ENCODE measurements at places on chromosomes 11 and 22.

DNA sequence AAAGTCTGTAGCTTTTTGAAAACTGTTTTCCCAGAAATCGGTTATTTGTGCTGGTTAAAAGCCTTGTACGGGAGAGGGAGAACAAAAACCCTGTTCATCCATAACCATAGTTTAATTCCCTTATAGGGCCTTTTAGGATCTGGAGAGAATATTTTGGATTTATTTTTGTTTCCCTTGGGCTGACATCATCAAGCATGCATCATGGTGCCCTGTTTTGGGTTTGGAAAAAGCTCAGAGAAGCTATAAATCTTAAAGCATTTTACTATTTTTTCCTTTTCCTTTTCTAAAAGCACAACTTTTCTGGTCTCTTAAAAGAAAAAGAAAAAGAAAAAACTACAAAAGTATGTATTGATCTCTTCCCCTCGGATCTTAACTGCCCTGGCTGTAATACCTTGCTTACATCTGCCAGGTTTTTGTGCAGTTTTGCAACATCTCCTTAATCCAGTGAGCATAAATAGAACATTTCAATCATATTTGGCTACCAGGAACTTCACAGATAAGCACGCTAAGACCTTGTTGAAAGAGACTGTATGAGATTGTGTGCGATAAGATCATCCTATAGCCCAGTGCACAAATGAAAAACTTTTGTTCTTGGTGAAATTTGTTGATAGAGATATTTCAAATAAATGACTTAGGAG lies 88.0 kb downstream of the ZBTB16 start:
- DNase-seq, result no peak

- DNase-seq, result no peak
Measured at GRCh38 chr11:122917311-122917710, 34.8 kb downstream of the JHY start.

DNA sequence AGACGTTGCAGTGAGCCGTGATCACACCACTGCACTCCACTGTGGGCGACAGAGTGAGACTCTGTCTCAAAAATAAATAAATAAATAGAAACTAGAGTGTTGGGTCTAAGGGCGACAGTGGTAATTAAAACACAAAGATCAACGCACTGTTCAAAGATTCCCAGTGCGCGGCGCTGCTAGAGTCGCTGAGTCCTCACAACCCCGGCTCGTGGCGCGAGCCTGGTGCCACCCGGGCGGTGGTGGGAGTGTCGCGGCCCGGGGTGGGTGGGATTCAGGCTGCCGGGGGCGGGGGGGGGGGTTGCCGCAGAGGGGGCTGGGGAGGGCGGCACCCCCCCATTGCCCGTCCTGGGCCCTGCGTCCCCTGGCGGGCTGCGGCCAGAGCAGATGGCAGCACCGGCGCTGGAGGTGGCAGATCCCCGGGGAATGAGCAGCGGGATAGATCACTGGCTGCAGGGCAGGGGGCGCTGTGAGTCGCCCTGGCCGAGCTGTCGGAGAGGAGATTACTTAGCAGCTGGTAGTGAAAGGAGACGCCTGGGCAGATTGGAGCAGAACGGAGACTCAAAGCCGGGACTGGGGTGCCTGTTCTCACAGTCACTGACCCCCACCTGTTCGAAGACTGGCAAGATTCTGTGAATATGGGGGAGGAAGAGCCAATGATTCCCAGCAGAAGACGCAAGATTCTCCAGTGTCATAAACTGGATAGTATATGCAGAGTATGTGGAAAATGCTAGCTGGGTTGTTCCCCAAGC lies 30.2 kb upstream of the APOBEC3A start:
- DNase-seq, result peak; percentile 13

DNA sequence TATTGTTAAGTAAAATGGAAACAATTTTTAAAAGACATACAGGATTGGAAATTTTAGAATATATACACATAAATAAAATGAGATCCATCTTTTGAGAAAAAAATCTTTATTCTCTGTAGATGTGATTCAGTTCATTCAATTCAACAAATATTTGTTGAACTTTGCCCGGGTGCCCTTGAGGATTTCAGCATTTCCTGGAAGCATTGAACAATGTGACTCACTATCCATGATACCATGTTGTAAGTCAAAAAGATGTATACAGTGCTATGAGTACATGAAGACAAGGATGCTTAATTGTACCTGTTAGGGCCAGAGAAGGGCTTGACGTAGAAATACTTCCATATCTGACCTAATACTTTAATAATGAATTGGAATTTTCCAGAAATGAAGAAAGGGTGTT lies 353.7 kb downstream of the METTL15 start:
- DNase-seq, result no peak

DNA sequence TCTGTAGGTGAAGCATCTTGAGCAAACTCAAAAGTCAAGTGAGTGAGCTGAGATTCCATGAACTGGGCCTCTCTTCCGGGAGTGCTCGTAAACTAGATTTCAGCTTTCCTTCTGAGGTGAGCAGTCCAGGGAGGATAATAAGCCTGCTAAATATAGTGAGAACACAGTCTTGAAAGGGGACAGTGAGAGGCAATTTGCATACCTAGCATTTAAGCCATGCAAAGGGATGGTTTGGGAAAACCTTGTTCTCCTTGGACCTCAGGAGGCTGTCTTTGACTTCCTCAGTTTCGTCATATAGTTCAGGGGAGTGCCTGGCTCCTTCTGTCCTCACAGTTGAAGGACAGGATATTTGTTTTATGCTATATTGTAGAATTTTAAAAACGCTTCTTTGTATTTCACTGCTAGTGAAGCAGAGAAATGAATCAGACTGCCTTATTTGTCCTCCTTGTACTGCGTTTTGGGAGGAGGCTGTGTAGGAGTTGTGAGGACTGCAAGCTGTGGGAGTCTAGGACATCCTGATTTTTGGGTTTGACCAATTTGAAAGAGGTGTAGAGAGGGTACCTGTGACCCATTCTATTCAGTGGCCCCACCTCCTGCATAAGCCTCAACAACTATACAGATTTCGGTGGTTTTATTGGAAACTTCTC lies 11.0 kb upstream of the SORL1-AS1 start:
- DNase-seq, result no peak

GRCh38 chr11:114079511-114080065 lies 20.1 kb downstream of the ZBTB16 start:
- DNase-seq, result no peak

- DNase-seq, result no peak
Measured at GRCh38 chr11:36139767-36140166, 149.5 kb downstream of the COMMD9 start.

DNA sequence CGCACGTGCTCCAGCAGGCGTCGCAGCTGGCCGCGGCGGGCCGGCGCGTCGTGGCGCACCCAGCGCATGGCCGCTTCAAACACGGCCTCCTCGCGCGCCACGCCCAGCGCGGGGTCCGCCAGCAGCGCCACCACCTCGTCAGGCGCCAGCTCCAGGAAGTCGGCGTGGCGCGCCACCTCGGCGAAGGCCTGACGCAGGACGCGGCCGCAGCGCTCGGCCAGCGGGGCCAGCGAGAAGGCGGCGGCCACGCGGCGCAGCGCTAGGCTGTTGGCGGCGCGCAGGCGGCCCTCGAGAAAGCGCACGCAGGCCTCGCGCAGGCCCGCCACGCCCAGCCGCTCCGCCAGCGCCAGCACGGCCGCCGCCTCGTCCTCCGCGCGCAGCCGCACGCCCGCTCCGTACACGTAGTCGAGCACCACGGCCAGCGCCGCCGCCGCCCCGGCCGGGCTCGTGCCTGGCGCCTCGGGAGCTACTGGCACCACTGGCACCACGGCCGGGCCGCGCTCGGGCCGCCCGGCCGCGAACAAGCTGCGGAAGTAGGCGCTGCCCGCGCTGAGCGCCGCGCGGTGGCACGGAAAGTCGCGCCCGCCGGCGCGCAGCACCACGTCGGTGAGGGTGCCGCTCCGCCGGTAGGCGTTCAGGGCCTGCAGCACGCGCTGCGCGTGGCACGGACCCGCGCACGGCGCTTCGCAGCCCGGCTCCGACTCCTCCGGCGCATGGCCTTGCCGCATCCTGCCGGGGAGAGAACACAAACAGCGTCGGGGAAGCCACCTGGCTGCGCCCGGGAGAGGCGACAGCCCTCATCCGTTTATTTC lies 2.9 kb downstream of the KLHL35 start:
- no peak for DNase-seq

- DNase-seq, result no peak
Measured at GRCh38 chr11:88281317-88281712, 56.2 kb downstream of the CTSC start.

GRCh38 chr11:114063149-114063828 lies 3.8 kb downstream of the ZBTB16 start:
- no peak for DNase-seq

DNA sequence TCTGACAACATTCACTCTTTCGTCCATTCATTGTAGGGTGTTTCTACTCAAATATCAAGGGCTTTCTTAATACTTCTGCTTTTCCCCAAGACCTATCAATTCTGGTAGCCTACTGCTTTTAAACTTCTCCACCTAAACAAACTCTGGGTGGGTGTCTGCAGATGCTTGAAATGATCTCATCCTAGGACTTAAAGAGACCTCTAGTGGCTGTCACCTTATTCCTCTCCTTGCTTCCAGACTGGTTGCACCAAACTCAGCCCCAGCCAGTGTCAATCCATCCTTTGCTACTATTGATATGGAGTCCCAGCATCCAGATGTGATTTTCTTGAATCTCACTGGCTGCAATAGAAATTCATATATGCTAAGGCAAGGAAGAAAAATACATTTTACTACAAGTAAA lies 274.7 kb downstream of the NXPE2 start:
- DNase-seq, result no peak

GRCh38 chr22:22348127-22348814 lies 103.7 kb downstream of the VPREB1 start:
- DNase-seq, result no peak

- no peak for DNase-seq
Measured at GRCh38 chr11:27672836-27673464, 27.3 kb downstream of the BDNF start.

GRCh38 chr11:32919338-32919737 lies 26.7 kb downstream of the QSER1 start:
- no peak for DNase-seq

- DNase-seq, result no peak
Measured at GRCh38 chr22:30150212-30150611, 69.9 kb downstream of the HORMAD2 start.

GRCh38 chr22:36773935-36774334 lies 2.0 kb downstream of the IFT27 start:
- DNase-seq, result no peak

DNA sequence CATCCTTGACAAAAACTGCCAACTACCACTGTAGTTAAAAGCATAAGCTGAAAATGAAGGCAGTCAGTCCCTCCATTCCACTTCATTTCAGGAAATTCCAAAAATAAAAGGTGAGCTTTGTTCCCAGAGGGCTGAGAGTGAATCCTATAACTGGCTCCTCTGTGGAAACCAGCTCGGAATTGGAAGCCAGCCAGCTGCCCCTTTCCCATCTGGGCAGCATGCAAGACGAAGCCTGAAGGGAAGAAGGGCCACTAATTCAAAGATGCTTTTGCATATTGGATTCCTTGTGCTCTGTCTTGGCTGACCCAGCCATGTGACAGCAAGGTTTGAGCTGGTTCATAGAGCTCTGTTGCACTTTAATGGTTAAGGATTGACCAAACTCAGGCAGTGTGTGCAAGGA lies 83.4 kb downstream of the ALX4 start:
- DNase-seq, result no peak

GRCh38 chr11:250740-251299 lies 14.0 kb downstream of the PSMD13 start:
- peak; percentile 80 for DNase-seq

- DNase-seq, result no peak
Measured at GRCh38 chr11:24900514-24900913, 403.7 kb downstream of the LUZP2 start.

DNA sequence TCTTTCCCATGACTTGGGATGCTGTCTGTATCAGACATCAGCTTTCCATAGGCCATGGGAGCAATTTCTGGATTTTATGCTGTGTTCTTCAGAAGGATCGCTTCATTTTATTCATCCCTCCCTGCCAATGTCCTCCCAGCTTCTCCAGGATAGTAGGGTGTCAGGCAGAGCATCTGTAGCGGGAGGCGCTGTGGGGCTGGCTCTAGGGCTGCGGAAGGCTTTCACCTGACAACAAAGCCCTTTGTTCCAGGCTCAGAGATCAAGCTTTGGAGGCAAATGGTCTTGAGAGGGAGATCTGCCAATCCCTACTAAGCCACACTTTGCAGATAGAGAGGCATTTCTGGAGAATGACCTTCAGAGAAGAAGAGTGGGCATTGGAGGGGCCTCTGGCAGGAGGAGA lies 29.5 kb upstream of the FTH1 start:
- DNase-seq, result no peak

GRCh38 chr11:61635304-61635703 lies 44.9 kb upstream of the DAGLA start:
- no peak for DNase-seq

DNA sequence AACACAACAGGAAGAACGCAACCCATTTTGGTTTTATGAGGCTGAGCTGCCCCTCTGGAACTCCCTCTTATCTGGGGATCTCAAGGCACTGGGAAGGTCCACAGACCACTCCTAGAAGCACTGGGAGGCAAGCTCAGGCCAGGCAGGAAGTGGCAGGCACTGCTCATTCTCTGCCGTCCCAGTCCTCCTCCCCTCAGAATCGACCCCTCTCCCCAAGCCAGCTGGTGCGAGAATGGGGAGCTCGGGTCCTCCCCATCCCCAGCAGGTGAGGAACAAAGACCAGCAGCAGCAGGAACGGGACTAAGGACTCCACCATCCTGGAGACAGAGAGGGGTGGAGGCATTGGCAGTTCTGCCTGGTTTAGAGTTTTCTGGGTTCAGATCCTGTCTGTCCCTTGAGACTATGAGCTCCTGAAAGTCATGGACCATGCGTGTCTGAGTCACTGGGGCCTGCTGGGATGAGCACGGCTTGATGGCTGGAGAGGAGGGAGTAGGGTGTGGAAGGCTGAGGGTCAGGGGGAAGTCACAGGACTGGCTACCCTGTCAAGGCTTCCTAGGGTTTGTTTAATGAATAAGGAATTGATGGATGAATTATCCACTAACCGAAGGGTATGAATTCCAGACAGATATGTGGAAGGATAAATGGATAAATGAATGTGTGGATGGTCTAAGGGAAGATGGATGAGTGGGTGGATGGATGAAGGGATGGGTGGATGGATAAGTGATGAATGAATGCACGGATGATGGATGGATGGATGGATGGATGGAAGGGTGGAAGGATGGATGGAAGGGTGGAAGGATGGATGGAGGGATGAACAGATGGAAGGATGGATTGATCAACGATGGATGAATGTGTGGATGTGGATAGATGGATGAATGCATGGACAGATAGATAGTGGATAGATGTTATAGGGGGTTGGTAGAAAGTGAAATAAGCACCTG lies 6.4 kb downstream of the MYEOV start:
- DNase-seq, result no peak

GRCh38 chr11:8310743-8311298 lies 47.1 kb upstream of the LMO1 start:
- no peak for DNase-seq

DNA sequence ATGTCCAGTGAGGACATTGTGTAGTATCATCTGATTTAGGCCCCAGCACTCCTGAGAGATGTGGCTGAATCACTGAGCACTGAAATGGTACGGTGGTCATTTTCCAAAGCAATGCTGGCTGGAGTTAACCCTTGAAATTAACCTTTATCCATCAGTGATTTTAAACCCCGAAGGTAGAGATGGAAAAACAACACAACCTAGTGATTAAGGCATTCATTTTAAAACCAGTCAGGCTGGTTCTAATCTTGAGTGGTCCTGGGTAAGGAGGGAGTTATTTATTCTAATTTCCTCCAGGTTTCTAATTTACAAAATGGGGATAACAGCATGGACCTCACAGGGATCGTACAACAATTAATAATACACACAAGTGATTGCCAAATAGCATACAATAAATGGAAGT lies 6.6 kb upstream of the CSNK2A3 start:
- DNase-seq, result no peak

- no peak for DNase-seq
Measured at GRCh38 chr11:120581313-120581712, 69.8 kb downstream of the GRIK4 start.

All from activated naive CD4-positive, alpha-beta T cell (primary cell).